ENCODE measurements at places on chromosomes 2 and 18.

GRCh38 chr18:12449051-12449785 lies 41.5 kb downstream of the PRELID3A start:
- no peak for DNase-seq

- DNase-seq: no peak
Measured at GRCh38 chr2:192072261-192072660, 122.5 kb downstream of the TMEFF2 start.

DNA sequence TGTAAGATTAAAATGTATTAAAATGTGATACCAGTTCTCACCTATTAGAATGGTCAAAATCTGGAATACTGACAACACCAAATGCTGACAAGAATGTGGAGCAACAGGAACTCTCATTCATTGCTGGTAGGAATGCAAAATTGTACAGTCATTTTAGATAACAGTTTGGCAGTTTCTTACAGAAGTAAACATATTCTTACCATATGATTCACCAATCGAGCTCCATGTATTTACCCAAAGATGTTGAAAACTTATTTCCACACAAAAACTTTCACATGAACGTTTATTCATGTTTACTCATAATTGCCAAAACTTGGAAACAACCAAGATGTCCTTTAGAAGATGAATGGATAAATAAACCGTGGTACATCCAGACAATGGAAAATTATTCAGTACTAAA lies 1193.5 kb upstream of the ACVR2A start:
- no peak for DNase-seq

DNA sequence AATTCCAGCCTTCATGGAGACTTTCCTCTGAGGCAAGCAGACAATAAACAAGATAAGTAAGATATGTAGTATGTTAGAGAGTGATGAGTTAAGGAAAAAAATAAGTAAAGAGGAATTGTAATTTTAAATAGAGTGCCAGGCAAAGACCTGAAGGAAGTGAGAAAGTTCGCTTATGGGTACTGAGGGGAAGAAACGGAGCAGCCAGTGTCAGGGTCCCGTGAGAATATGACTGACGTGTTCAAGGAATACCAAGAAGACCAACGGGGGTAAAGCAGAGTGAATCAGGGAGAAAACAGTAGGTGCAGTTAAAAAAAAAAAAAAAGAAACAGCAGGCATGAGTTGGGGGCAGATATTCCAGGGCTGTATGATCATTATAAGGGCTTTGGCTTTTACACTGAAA lies 45.1 kb downstream of the ARHGEF33 start:
- no peak for DNase-seq

DNA sequence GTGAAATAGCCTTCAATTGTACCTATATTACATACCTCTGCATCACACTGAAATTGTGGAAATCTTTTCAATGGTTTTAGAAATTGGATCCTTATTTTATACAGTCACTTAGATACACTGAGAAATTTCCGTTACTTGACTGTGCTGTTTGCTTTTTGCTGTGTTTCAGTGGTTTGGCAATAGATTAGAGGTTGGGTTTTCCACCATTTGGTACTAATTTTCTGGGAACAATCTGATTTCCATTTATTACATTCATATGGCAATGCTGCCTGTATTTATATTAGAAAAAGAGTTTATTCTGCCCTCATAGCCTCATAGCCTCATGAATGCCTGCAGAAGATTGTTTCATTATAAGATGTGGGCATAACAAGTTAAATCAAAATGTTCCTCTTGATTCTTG lies 285.0 kb downstream of the GULP1 start:
- DNase-seq: no peak

DNA sequence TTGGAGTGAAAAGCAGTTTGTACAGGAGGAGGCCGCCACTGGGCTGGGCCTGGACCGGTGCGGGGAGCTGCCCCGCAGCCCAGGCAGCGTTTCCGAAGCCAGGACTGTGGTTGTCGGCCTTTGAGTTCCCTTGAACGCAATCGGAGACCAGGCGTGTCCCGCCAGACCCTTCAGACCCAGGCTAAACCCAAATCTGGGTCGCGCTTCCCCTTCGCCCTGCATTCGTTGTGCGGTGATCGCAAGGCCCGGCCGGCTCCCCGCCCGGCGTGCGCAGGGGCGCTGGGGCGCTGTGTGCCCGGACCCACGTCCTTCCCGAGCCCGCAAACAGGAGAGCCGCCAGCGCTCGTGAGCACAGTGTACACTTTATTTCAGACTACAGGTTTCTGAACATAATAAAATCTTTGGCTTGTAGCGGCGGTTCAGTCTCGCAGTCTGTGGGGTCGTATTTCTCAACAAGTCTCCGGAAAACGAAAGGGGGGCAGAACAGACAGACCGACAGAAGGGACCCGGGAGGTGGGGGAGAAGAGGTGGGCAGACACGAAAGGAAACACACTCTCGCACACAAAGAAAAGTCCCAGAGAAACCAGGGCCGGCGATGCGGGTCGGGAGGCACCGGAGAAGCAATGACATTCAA lies 5.5 kb downstream of the EN1 start:
- DNase-seq: no peak

Data from fibroblast of villous mesenchyme (primary cell).